Muscle of leg (tissue), 16 donors: ENCODE measurements at places on chromosomes 2 and 18. TPM values are rescaled to one million over a fixed set of nuclear protein-coding genes. Genes with fewer than 3 reads are reported as not detected.

TCF4 gene
- 158 TPM for polyA plus RNA-seq

PSMA8 gene
- polyA plus RNA-seq = 0.15 TPM

TDRD15 gene
- not detected for polyA plus RNA-seq

DNA sequence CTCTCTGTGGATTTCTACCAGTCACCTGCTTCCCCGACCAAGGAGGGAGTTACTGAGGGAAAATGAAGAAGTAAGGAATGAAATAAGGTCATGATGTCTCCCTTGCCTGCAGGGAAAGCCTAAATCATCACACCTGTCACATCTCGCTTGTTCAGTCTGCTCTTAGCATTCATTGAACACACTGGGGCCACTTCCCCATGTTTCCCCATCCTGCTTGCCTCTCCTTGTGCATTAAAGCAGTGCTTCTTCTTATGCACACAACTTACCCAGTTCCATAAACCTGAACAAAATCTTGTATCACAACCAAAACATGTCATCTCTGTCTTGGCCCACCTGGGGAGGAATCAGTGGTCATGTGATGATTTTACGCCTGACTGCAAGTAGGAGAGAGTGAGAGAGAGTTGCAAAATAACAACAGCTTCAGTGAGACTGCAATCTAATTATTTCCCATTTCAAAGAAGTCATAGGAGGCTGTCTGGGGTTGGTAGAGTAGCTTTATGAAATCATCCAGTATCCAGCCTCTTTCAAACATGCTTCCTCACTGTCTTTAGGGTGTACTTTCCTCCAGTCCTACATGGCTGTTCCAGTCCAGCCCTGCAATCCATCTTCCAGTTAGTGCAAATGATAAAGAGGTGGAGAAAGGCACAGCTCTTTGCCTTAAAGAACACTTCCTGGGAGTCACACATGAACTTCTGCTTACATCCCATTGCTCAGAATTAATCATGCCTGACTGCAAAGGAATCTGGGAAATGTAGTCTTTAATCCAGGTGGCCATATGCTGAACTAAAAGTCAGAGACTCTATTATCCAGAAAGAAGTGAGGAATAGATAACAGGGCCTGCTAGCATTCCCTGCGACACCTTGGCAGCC lies 220.1 kb downstream of the HAUS1 start:
- H3K27me3 ChIP-seq = no peaks in the 10 kb centered on the region
- DNase-seq = peak; percentile 61
- H3K36me3 ChIP-seq = no peaks in the 10 kb centered on the region
- H3K27ac ChIP-seq = no peak overlapping the region
- no peak overlapping the region for H3K4me3 ChIP-seq
- H3K4me1 ChIP-seq = peaks cover 2% of the 10 kb centered on the region

- H3K27me3 ChIP-seq = no peaks in the 10 kb centered on the region
- H3K27ac ChIP-seq = peak overlapping the region; percentile 71
These were observed 13.0 kb downstream of the IMPA2 start for GRCh38 chr18:11994336-11994702.

DNA sequence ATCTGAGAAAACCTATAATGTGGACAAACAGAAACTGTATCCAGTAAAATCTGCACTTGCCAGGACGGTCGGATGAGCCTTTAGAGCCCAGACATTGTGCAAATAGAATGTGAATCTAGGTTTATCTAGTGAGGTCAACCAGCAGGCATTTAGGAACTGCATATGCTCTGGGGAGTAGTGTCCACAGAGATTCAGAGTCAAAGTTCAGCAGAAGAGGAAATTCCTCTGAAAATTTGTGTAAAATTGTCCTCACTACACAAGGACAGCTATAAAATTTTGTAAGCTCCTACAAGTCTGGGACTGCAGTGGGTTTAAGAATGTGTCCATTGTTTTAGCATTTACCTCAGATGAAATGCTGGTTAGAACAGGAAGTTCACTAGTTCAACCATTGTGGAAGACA lies 9.8 kb upstream of the NDUFV2 start:
- no peaks in the 10 kb centered on the region for H3K36me3 ChIP-seq
- H3K4me1 ChIP-seq = no peaks in the 10 kb centered on the region
- no peak overlapping the region for H3K4me3 ChIP-seq
- peak overlapping the region; percentile 20 for H3K27ac ChIP-seq

GRCh38 chr2:109379507-109379906 lies 234.3 kb downstream of the SEPTIN10 start:
- no peak overlapping the region for H3K4me3 ChIP-seq
- no peak for DNase-seq
- peaks cover 3% of the 10 kb centered on the region for H3K27me3 ChIP-seq

- no peaks in the 10 kb centered on the region for H3K36me3 ChIP-seq
- no peak overlapping the region for H3K27ac ChIP-seq
- no peak overlapping the region for H3K4me3 ChIP-seq
These were observed 23.7 kb upstream of the MYO5B start for GRCh38 chr18:50218432-50219197.

- H3K36me3 ChIP-seq = no peaks in the 10 kb centered on the region
- no peak overlapping the region for H3K4me3 ChIP-seq
- H3K27me3 ChIP-seq = no peaks in the 10 kb centered on the region
- peak; percentile 88 for DNase-seq
- H3K4me1 ChIP-seq = peaks cover 12% of the 10 kb centered on the region
- H3K27ac ChIP-seq = no peak overlapping the region
These were observed 81.4 kb upstream of the CABLES1 start for GRCh38 chr18:23053776-23054457.

- peaks cover 3% of the 10 kb centered on the region for H3K4me1 ChIP-seq
- peak; percentile 77 for DNase-seq
- H3K4me3 ChIP-seq = no peak overlapping the region
- H3K27me3 ChIP-seq = no peaks in the 10 kb centered on the region
- H3K36me3 ChIP-seq = no peaks in the 10 kb centered on the region
- H3K27ac ChIP-seq = peak overlapping the region; percentile 43
These were observed 82.6 kb downstream of the PKP4 start for GRCh38 chr2:158539176-158540005.

- H3K27me3 ChIP-seq = no peaks in the 10 kb centered on the region
- peaks cover 36% of the 10 kb centered on the region for H3K36me3 ChIP-seq
- no peak overlapping the region for H3K27ac ChIP-seq
- no peaks in the 10 kb centered on the region for H3K4me1 ChIP-seq
- no peak overlapping the region for H3K4me3 ChIP-seq
These were observed 101.2 kb downstream of the NEB start for GRCh38 chr2:151632993-151633565.

DNA sequence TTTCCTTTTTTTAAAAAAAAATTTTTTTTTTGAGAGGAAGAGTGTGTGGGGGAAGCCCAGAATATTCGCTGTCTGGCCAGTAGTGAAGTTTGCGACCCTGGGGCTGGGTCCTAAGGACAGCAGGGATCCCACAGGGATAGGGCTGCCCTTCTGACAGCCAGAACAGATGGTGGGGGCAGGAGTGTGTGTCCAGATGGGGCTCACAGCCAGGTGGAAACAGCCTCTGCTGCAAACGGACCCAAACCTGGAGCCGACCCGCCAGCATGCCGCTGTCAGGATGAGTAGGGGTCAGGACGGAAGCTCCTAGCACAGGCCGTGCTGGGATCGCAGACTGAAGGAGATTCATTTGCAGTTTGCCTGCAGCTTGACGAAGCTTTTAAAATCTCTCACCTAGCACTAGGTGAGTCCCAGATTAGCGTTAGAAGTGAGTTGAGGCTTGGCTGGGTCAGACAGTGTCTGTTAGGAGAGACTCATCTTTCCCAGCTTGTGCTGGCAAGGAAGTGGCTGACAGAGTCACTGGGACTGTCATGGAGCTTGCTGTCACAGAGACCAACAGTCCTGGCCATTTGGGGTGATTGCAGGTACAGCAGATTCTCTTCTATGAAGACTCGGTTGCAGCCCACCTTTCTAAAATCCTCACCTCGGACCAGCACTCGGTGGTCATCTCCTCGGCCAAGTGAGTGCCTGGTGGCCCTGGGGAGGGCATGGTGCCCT lies 93.4 kb downstream of the DGKD start:
- no peaks in the 10 kb centered on the region for H3K27me3 ChIP-seq
- H3K4me3 ChIP-seq = no peak overlapping the region
- H3K27ac ChIP-seq = no peak overlapping the region
- peaks cover 3% of the 10 kb centered on the region for H3K4me1 ChIP-seq
- DNase-seq = no peak

GRCh38 chr2:72921853-72922252 lies 4.5 kb downstream of the EMX1 start:
- peaks cover 94% of the 10 kb centered on the region for H3K27me3 ChIP-seq
- H3K4me1 ChIP-seq = peaks cover 36% of the 10 kb centered on the region
- H3K4me3 ChIP-seq = no peak overlapping the region
- no peak for DNase-seq
- H3K27ac ChIP-seq = no peak overlapping the region
- H3K36me3 ChIP-seq = no peaks in the 10 kb centered on the region

DNA sequence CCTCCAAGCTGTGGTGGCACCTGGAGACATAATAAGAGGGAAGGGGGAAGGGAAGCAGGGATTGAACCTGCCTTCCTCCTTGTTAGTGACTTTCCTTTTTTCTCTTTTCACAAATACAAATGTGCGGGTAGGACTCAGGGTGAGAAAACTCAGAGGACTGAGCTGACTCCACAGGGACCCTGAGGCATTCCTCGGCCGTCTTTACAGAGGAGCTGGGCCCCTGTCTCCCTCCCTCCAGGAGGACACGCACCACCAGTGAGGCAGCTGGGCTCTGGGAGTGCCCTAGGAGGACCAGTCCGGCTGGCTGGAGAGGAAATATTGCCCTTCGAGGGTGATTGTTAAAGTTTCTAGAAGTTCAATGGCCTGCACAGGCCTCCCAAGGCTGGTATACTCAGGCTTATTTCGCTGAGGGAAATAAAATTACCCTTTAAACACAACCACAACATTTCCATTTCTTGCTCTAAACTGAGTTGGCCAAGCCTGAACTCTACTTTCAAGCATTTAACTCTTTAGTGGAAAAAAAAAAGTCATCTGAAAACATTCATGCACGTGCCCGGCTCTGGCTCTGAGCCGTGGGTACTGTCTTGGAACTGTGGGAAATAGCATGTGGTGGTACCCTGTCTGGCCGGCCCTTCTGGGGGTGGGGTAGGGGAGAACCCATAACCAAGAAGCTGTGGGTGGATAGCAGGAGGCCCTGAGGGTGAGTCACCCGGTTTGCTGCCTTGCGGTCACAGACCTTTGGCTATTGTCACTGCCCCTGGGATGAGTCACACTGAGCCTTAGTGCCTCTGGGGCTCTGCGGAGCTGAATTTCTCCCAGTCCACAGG lies 116.0 kb downstream of the COPS8 start:
- no peak for DNase-seq
- H3K36me3 ChIP-seq = no peaks in the 10 kb centered on the region
- H3K4me1 ChIP-seq = peaks cover 43% of the 10 kb centered on the region

DNA sequence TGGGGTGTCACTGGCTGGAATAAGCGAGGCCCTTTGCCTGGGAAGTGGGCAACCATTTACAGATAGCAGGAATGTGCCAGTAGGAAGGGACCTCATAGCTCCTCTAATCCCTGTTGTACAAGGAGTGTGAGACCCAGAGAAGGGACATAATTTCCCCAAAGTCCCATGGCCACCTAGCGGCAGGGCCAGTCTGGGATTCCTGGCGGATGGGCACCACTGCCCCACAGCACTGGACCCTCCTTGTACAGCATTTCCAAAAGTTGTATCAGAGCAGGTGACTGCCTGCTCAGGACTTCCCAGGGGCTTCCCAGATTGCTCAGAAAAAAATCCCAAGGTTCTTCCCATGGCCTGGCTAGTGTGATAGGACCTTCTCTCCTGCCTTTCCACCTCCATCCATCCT lies 185.8 kb downstream of the GLI2 start:
- DNase-seq = no peak
- H3K27me3 ChIP-seq = peaks cover 12% of the 10 kb centered on the region
- no peak overlapping the region for H3K27ac ChIP-seq
- H3K4me1 ChIP-seq = peaks cover 42% of the 10 kb centered on the region

DNA sequence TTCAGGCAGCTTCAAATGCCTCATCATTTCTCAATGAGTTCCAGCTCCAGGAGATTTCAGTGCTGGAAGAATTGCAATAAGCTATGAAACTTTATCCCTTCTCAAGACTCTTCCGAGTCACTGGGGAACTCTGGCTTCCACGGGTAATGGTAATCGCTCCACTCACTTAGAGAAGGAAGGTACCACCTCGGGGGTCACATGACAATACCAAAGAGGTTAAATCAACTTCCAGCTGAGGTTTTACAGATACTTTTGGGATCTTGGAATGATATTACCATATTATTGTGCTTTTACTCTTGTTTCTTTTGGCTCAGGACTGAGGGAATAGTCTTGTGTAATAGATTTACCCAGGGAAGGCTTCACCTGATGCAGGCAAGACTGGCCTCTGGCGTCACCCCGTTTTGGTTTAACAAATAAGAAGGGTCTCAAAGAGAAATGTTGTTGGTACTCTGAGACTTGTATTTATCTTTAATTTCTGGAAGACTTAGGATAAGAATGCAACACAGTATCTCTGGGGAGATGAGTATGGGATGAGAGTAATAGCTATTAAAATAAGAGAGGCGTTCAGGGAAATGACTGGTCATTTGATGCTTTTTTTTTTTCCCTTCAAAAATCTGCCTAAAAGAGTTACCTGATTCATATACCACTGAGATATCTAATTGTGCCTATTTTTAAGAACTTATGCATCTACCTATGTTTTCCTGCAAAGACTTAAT lies 316.9 kb upstream of the ZEB2 start:
- H3K4me3 ChIP-seq = no peak overlapping the region
- no peaks in the 10 kb centered on the region for H3K36me3 ChIP-seq
- H3K4me1 ChIP-seq = peaks cover 15% of the 10 kb centered on the region
- DNase-seq = peak; percentile 52

DNA sequence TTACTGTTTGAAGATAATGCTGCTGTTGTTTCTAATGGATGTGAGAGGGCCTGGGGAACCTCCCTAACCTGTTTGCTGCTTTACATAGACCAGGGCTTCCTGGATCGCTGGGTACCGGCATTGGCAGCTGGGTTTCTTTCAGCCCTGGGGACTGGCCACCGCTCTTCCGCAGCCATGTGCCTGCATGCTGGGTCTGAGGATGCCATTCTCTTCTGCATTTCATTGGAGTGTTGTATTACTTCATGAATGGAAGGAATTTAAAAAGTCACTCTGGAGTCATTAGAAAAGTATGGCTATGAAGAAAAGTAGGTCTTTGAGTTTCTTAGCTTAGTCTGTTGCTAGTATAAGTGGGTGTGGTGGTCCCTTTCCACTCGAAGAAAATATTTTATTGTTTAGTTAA lies 107.3 kb upstream of the MGAT5 start:
- no peak overlapping the region for H3K4me3 ChIP-seq
- peaks cover 6% of the 10 kb centered on the region for H3K4me1 ChIP-seq
- peak; percentile 33 for DNase-seq

- no peaks in the 10 kb centered on the region for H3K27me3 ChIP-seq
- no peak for DNase-seq
- H3K4me3 ChIP-seq = no peak overlapping the region
- peaks cover 47% of the 10 kb centered on the region for H3K36me3 ChIP-seq
- H3K27ac ChIP-seq = peak overlapping the region; percentile 1
These were observed 266.3 kb downstream of the TWIST2 start for GRCh38 chr2:239114119-239114581.
